ENCODE measurements at places on chromosomes 1 and 21.
A peak's percentile ranks its signal among the peaks of the same experiment; 100 is the strongest.

DNA sequence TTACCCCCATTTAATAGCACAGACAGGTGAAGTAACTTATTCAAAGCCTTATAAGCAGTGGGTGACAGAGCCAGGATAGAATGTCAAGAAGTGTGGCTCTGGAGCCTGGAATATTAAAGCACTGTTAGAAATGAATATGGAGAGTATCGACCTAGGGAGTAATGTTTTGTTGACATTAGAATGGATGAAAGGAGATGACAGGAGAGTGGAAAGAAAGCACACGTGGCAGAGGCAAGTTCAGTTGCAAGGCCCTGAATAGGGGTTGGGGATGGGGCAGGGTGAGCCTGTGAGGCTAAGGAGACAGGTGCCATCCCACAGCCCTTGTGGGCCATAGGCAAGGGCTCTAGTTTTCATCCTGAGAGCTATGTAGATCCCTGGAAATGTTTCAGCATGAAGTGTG, 125.5 kb upstream of the PLXNA2 start:
- DNase-seq: no peak

GRCh38 chr1:1957533-1957961, 38.5 kb upstream of the TMEM52 start:
- no peak for DNase-seq

DNA sequence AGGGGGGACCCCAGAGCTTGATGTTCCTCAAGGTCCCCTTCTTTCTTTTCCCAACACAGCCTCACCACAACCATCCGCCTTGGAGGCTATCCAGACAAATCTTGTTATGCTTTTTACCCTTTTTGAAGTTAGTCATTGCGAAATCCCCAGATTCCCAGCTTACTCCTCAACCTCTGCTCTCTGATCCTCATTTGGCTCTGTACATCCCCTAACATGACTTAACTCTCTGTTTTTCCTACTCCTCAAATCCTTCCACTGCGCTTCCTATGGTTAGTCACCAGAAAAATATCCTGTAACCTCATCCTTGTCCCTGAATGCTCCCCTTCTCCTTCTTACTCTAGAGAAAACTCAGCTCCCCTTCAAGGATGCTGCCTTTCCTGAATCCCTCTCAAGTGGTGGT, 189.1 kb upstream of the POU3F1 start:
- no peak for DNase-seq

GRCh38 chr1:225004396-225004795, 74.9 kb downstream of the DNAH14 start:
- no peak for DNase-seq

- DNase-seq: no peak
These were observed 27.2 kb downstream of the TCP10L start for GRCh38 chr21:32558106-32558505.

- peak; percentile 15 for DNase-seq
These were observed 1.5 kb downstream of the TOMM40L start for GRCh38 chr1:161227196-161227871.

- no peak for DNase-seq
These were observed 91.6 kb upstream of the COL6A1 start for GRCh38 chr21:45889961-45890360.

DNA sequence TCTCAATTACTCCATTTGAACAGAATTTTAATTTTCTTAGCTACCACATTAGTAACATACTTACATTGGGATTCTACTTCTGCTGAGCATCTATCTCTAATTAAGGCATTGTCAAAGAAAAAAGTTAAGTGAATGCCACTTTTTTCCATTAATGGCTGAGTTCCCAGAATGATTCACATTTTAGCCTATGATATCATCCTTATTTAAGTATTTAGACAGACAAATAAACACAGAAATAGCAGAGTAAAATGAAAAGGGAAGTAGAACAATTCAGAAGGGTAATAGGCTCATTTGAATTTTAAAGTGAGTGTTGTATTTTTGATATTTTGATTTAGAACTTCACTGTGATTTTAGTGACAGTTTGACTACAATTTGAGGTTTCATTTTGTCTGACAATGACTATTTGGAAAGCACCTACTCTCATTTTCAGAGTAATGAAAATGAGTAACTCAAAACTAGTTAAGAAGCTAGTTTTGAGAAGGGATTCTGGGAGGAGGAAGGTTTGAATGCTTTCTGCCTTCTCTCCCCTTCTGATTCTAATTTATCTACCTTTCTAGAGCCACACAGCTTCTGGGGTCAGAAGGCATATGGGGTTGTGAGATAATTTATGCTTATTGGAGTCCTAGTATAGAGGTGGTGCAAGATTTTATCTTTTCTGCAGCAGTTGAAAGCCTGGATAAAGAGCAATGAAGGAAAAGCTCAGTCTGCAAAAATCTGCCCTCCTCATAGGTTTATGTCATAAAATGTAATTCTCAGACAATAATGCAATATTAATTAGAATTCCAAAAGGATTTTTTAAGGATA, 15.5 kb downstream of the LYPLAL1 start:
- DNase-seq: no peak

DNA sequence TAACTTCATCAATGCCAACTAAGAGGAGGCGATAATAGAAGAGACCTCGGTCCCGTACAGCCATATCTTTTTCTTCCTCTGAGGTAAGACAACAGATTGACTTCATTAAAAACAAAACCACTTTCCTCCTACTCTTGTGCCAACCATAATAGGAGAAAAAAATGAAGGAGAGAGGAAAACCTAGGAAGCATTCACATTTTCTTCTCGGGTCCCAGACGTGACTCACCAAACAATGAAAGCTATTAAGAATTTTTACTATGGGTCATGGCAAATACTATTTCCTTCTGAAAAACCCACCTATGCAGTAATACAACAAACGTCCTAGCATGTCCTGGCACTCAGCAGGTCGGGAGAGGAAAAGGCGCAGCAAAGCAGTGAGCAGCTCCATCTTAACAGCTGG, 8.6 kb upstream of the BCL2L15 start:
- DNase-seq: no peak

GRCh38 chr1:86155807-86156565, 586 bp downstream of the COL24A1 start:
- no peak for DNase-seq

- DNase-seq: no peak
These were observed 59.3 kb downstream of the MAN1C1 start for GRCh38 chr1:25675729-25676476.

- no peak for DNase-seq
These were observed 12.5 kb downstream of the TRAF3IP3 start for GRCh38 chr1:209768354-209768774.

GRCh38 chr1:116716391-116716790, 37.8 kb upstream of the CD2 start:
- DNase-seq: no peak

DNA sequence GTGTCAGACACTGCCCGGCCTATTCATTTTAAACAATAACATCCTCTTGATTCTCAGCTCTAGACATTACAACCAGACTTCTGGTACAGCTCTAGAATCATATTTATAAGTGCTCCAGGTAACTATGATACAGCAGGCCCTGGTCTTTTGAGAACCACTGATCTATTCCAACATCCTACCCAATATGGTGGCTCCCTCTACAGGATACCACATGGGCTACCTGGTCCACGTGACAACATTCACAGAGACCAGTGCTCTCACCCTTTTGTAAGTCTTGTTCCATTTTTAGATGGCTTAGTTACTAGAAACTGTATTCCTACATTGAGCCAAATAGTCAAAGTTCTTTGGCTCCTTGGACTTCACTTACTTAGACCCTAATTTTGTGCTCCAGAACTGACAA, 102.9 kb downstream of the PTPN14 start:
- DNase-seq: no peak

DNA sequence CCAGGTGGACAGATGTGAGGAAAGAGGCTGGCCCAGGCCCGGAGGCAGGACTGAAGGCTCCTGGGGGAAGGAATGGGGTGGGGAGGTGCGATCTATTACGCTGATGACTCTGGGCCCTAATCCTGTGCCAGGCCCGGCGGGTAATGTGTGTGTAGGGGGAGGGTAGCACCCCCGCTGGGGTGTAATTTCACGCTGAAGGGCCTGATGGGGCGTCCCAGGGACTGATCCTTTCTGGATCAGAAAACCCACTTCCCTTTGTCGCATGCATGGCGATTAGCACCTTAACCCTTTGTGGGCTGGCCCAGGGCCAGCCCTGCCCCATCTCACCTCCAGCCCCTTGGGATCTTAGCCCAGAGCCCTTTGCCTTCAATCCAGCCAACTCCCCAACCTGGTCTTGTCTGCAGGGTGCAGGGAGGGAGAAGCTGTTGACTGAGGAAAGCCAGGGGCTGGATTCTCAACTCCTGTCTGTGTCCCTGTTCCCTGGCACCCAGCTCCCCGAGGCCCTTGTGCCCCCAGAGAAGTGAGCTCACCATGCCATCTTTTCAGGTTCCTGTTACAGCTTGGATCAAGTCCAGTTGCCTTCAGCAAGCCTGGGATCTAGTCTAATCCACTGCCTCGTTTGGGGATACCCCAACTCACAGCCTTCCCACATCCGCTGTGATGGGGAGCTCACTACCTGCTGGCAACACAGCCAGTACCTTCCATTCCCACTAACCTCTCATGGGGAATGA, 26.0 kb downstream of the KNCN start:
- no peak for DNase-seq

DNA sequence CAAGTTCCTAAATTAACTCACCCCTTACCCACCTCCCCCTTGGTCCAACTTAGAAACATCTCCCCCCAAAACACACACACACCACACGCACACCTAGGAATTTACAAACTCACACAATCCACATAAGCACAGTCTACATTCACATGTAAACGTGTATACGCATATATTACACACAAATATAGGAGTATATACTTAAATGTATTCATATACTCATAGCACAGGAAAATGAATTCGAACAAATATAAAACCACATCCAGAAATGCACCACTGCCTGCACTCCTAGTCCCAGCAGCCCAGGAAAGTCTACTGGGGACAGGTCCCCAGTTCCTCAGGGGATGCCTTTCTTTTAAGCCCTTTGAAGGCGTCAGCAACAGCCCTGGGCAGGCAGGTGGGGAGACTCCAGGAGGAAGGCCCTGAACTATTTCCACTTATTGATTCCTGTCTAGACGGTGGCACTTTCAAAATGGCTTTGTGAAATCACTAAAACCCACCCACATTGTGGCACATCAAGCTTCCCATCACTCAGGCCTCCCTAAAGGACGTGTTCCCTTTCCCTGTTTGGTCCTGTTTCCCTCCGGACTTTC, 3.1 kb upstream of the DMBX1 start:
- DNase-seq: no peak

- no peak for DNase-seq
These were observed 170.7 kb downstream of the NEGR1 start for GRCh38 chr1:72111662-72112061.

- DNase-seq: no peak
These were observed 1045.1 kb downstream of the ADGRL2 start for GRCh38 chr1:82845866-82846265.

- DNase-seq: no peak
These were observed 366.0 kb upstream of the TMPRSS15 start for GRCh38 chr21:18769599-18769998.

- no peak for DNase-seq
These were observed 11.3 kb upstream of the RAB29 start for GRCh38 chr1:205786601-205787000.

DNA sequence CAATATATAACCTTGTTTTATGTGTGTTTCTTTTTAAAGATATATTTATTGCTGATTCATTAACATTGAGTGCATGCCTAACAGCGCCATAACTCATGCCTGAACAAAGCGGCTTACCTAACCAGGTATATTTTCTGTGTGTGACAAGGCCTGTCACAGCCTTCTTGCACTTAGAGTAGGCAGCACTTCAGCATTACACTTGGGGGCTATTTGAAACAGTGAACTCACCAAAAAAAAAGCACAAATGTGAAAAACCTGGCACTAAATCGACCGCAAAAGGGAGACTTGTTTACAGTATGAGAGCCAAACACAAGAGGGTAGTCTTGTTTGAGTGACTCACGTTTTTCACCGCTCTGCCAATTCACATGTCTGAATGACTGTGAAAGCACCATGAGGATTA, 111.7 kb downstream of the DISP1 start:
- DNase-seq: no peak

DNA sequence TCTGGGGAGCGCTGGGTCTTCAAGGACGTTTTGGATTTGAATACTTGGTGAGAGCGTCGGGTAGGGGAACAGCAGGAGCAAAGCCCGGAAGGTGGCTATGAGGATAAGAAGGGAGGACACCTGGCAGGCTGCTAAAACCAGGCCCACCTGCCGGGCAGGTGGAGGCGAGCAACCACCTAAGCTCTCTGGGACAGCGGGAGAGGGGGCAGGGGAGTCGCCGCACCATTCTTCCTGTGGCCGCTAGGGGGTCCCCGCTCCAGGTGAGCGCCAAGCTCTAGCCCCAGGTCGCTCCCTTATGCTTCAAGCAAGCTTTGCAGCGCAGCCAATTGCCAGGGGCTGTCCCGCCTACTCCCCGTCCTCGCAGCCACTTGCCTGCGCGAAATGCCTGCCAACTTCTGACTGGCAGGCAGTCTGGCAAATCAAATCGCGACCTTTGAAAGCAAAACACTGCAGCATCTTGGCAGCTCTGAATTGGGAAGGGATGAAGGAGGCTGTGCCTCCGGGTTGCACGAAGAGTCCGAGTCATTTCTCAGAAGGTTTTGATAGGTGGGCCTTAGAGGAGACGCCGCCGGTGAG, at the start of gene NIPAL3:
Gene NIPAL3, plus strand, starts transcription at position 469 of the 576 bp plus-strand sequence. CDS start 3,746 bp downstream, outside the sequence.
- DNase-seq: peak; percentile 95

DNA sequence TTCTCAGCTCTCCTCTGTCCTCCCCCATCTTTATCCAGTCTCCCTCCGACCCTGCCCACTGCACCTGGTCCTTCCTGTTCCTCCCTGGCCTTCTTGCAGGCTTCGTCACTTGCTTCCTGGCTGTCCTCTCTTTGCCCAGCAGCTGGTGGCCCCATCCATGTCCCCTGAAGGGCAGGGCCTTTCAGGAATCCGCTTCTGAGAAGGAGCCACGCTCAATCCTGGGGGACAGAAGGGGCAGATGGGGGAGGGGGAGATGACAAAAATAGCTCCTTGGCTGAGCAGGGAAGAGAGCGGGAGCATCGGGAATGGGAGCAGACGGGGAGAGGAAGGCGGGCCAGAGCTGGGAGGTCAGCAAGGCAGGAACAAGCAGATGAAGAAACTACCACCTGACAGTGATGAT, 40.7 kb downstream of the SLC30A1 start:
- no peak for DNase-seq

GRCh38 chr21:29077651-29078090, 4.2 kb upstream of the CCT8 start:
- no peak for DNase-seq

GRCh38 chr1:199639453-199639852, 388.1 kb upstream of the NR5A2 start:
- no peak for DNase-seq

- DNase-seq: no peak
These were observed 32.6 kb upstream of the SPOCD1 start for GRCh38 chr1:31848381-31848897.

- no peak for DNase-seq
These were observed 66.6 kb downstream of the SKI start for GRCh38 chr1:2294725-2295078.
